ENCODE measurements at places on chromosomes 12 and 14.

GRCh38 chr14:68255693-68256178 lies 436.2 kb downstream of the RAD51B start:
- no peak for DNase-seq

DNA sequence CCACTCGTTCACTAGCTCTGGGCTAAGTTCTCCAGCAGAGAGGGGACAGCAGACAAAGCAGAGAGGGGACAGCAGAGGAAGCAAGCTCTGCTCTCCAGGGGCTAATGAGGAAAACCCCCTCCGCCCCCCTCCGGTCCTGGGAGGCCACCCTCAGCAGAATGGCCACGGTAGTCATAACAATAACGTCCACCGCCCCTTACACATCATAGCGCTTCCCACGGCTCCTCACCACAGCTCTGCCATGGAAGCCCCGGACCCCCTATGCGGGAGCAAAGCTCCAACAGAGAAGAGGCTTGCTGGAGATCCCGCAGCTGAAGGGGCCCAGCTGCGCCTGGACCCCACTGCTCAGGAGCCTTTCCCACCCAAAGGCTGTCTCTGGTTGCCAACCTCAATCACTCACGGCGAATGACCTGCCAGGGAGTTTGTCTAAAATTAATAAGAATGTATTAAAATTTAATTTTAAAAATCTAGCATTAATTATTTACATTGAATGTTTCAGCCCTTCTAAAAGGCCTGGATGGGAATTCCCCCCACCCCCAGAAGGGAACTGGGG lies 17.4 kb downstream of the BEGAIN start:
- no peak for DNase-seq

GRCh38 chr14:55780156-55780946 lies 200.3 kb downstream of the KTN1 start:
- DNase-seq = peak; percentile 33

- no peak for DNase-seq
These were observed 8.6 kb upstream of the FRMD6 start for GRCh38 chr14:51643140-51643539.

- DNase-seq = no peak
These were observed 16.0 kb upstream of the EVL start for GRCh38 chr14:100049220-100049619.

- DNase-seq = no peak
These were observed 369.2 kb downstream of the CCER1 start for GRCh38 chr12:90585640-90586304.

- no peak for DNase-seq
These were observed 10.4 kb upstream of the PTHLH start for GRCh38 chr12:27982951-27983350.

- DNase-seq = no peak
These were observed 135.5 kb upstream of the CPM start for GRCh38 chr12:69068448-69068847.

- DNase-seq = no peak
These were observed 2.7 kb downstream of the DIP2B start for GRCh38 chr12:50507474-50507838.

DNA sequence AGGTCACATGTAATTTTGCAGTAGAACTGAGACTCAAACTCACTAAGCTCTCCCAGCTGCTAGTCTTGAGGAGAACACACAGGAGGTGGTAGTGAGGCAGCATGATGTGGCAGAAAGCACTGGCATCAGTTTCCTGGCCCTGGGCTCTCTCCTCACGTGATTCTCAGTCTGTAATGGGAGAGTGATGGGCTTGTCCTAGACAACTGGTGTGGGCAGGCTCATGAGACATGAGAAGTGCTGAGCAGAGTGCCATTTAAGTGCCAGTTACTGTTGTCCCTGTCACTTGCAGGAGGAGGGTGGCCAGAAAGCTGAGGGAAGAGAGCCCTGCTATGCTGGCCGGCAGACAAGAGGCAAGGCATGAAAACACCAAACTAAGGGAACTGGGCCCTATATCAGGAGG lies 48.5 kb upstream of the OVCH1 start:
- DNase-seq = no peak
